ENCODE measurements at places on chromosomes 6 and 20.

DNA sequence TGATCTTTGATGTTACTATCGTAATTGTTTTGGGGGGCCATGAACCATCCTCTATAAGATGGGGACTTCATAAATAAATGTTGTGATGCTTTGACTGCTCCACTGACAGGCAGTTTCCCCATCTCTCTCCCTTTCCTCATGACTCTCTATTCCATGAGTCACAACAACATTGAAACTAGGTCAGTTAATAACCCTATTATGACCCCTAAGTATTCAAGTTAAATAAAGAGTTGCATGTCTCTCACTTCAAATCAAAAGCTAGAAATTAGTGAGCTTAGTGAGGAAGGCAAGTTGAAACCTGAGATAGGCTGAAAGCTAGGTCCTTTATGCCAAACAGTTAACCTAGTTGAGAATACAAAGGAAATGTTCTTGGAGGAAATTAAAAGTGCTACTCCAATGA lies 491.0 kb downstream of the HAO1 start:
- H3K4me1 ChIP-seq = no peaks in the 10 kb centered on the region
- DNase-seq = no peak
- no peak overlapping the region for H3K4me3 ChIP-seq
- no peaks in the 10 kb centered on the region for H3K36me3 ChIP-seq
- no peak overlapping the region for H3K27ac ChIP-seq

GRCh38 chr20:41981746-41982145 lies 363.6 kb upstream of the CHD6 start:
- no peaks in the 10 kb centered on the region for H3K4me1 ChIP-seq
- no peaks in the 10 kb centered on the region for H3K27me3 ChIP-seq
- H3K27ac ChIP-seq = no peak overlapping the region
- no peaks in the 10 kb centered on the region for H3K36me3 ChIP-seq
- H3K4me3 ChIP-seq = no peak overlapping the region

DNA sequence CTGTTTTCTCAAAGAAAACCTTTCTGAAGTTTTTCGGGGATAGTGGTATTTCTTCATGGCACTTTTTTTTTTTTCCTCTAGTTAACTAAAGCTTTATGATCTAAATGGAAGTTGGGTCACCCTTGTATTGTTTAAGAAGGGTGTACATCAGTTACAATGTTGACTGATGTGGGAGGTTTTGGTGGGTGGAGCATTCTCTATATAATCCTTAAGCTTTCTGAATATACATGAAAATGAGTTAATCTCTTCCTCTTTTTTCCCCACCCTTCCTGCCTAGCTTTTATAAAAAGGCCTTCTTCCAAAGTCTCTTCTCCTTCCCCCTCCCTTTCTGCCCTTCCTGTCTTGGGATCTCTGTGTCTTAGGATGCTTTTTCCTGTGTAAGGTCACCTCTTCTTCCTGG lies 47.2 kb downstream of the DHX35 start:
- H3K4me3 ChIP-seq = no peak overlapping the region
- peaks cover 45% of the 10 kb centered on the region for H3K36me3 ChIP-seq
- H3K27me3 ChIP-seq = no peaks in the 10 kb centered on the region
- peaks cover 5% of the 10 kb centered on the region for H3K4me1 ChIP-seq
- DNase-seq = no peak

GRCh38 chr6:153958860-153959259 lies 80.2 kb upstream of the OPRM1 start:
- H3K4me3 ChIP-seq = no peak overlapping the region
- H3K4me1 ChIP-seq = no peaks in the 10 kb centered on the region
- H3K27me3 ChIP-seq = peaks cover 3% of the 10 kb centered on the region

DNA sequence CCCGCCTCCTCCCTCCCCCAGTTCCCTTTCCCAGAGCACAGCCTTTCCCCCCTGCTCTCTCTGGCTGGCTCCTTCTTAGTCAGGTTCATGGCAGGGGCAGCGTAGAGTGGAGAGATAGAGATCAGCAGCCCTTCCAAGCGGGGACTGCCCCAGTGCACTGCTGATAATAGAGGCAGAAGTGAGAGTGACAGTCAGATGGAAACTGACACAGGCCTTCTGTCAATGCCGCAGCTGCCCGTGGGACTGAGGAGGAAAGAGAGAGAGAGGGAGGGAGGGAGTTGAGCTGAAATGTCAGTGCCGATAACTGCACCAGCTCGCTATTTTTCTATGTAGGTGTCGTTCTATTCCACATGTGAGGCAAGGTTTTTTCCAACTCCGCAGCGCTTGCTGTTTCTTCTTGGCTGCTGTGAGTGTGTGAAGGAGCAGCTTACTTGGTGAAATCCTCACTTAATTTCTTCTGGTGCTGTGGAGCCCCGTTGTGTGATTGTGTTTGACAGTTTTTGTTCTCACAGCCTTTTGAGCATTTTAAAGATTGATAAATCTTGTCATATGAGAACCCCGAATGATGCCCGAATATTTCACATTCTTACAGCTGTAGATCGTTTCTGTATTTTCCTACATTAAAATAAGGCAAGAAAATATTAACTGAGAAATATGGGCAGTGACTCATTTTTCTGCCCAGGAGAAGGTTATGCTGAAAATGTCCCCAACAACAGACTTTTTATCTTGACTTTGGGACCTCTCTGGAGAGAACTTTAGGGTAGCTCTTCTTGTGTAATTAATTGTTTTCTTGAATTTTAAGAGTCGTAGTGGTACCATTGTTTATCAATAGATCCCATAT lies 386.4 kb upstream of the MMS22L start:
- no peaks in the 10 kb centered on the region for H3K4me1 ChIP-seq
- no peak overlapping the region for H3K27ac ChIP-seq

GRCh38 chr6:152356662-152357061 lies 280.5 kb downstream of the SYNE1 start:
- DNase-seq = no peak
- H3K4me1 ChIP-seq = no peaks in the 10 kb centered on the region
- H3K27me3 ChIP-seq = peaks cover 4% of the 10 kb centered on the region
- no peak overlapping the region for H3K27ac ChIP-seq

DNA sequence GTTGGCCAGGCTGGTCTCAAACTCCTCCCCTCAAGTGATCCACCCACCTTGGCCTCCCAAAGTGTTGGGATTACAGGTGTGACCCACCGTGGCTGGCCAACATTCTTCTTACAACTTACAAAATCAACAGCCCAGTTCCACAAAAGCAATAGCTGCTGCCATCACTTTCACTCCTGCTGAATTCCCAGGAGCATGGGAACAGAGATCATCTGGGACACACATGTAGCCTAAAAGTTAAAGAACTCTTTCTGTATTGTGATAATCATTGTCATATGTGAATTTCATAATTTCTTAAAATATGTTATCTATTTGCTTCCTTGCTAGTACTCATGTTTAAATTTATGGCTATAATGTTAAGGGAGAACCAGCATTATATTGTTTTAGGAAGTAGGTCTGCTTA lies 51.7 kb downstream of the NCOA6 start:
- peaks cover 15% of the 10 kb centered on the region for H3K36me3 ChIP-seq
- H3K27me3 ChIP-seq = no peaks in the 10 kb centered on the region
- DNase-seq = no peak
- no peaks in the 10 kb centered on the region for H3K4me1 ChIP-seq

DNA sequence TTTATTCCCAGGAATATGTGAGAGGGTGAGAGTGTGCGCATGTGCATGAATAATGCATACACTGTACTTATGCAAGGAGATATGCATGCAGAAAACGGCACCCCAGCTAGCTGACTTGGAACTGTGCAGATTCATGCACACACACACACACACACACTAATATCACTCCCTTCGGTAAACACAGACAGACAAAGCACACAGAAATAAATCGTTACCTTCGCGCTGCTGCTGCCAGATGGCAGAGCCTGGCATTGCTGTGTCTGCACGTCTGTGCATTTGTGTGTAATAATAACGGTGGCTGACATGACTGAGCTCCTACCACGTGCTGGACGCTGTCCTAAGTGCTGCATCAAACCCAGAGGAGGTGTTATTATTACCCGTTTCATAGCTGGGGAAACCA lies 36.8 kb downstream of the PREX1 start:
- H3K4me1 ChIP-seq = peaks cover 33% of the 10 kb centered on the region
- H3K36me3 ChIP-seq = no peaks in the 10 kb centered on the region
- H3K27me3 ChIP-seq = peaks cover 4% of the 10 kb centered on the region
- DNase-seq = no peak
- no peak overlapping the region for H3K27ac ChIP-seq

GRCh38 chr6:75752365-75752764 lies 3.3 kb downstream of the MYO6 start:
- peaks cover 7% of the 10 kb centered on the region for H3K4me1 ChIP-seq
- H3K4me3 ChIP-seq = no peak overlapping the region
- no peak overlapping the region for H3K27ac ChIP-seq
- peaks cover 39% of the 10 kb centered on the region for H3K27me3 ChIP-seq
- DNase-seq = no peak

DNA sequence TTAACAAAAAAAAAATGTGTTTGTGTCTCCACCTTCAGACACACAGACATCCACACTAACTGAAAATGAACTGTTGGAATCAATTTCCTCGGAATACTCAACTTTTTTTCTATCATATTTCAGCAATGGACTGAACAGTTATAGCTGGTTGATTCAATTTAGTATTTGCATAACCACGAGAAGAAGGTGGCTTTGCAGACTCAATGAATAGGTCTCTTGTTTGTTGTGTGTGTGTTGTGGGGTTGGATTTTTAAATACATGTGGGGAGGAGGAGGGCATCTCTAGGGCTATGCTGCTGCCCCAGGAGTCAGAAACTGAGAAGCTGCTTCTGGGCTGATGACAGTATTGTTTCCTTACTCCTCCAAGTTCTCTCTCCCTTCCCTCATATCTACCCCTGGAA lies 28.7 kb downstream of the TFAP2A start:
- H3K27me3 ChIP-seq = peaks cover 89% of the 10 kb centered on the region
- no peak overlapping the region for H3K4me3 ChIP-seq
- no peak for DNase-seq
- H3K36me3 ChIP-seq = peaks cover 13% of the 10 kb centered on the region

GRCh38 chr20:50449738-50450492 lies 60.3 kb upstream of the PTPN1 start:
- no peak overlapping the region for H3K27ac ChIP-seq
- peaks cover 26% of the 10 kb centered on the region for H3K27me3 ChIP-seq
- no peak overlapping the region for H3K4me3 ChIP-seq
- H3K36me3 ChIP-seq = no peaks in the 10 kb centered on the region

DNA sequence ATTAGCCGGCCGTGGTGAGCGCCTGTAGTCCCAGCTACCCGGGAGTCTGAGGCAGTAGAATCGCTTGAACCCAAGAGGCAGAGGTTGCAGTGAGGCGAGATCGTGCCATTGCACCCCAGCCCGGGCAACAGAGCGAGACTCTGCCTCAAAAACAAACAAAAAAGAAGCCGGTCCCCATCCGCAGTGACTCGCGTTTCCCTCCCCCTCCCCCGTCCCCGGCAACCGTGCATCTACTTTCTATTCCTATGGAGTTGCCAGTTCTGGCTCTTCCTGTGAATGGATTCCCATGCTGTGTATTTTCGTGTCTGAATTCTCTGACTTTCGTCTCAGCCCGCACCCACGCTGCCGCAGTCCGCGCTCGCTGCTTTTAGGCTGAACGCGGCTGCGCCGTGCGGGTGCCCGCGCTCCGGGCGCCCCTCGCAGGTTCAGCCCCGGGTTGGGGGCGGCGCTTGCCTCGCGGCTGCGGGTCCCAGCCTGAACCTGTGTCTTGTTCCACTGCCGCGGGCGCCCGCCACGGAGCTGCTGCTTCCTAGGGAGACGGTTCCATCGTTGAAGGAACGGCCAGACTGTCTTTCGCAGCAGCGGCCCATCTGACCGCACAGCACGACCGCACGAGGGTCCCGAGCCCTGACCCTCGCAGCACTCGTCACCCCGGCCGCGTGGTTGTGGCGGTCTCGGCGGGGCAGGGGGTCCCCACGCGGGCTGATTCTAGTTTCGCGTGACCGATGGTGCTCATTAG lies 1.1 kb upstream of the MRGBP start:
- H3K36me3 ChIP-seq = peaks cover 21% of the 10 kb centered on the region
- peak overlapping the region; percentile 88 for H3K4me3 ChIP-seq
- H3K4me1 ChIP-seq = peaks cover 24% of the 10 kb centered on the region
- H3K27ac ChIP-seq = peak overlapping the region; percentile 95

GRCh38 chr20:10004900-10005299 lies 29.9 kb upstream of the ANKEF1 start:
- no peak overlapping the region for H3K4me3 ChIP-seq
- no peak overlapping the region for H3K27ac ChIP-seq
- H3K4me1 ChIP-seq = no peaks in the 10 kb centered on the region
- no peaks in the 10 kb centered on the region for H3K36me3 ChIP-seq

DNA sequence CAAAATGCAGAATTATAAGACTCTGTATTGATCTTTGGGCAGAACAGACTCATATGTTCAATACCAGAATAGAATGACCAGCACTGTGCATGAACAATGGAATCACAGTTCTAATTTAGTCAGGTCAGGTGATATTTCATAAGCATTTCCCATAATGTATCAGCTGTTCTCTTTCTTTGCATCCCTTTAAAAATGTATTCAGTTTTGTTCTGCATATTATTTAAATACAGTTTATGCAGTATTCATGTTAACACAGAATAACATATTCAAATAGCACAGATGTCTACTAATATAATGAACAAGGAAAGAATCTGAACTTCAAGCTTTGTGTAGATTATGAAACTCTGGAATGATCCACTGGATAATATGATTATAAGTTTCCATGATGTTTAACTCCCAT lies 128.5 kb downstream of the LAMP5 start:
- H3K4me1 ChIP-seq = no peaks in the 10 kb centered on the region
- H3K27ac ChIP-seq = no peak overlapping the region
- no peak overlapping the region for H3K4me3 ChIP-seq
- DNase-seq = no peak

DNA sequence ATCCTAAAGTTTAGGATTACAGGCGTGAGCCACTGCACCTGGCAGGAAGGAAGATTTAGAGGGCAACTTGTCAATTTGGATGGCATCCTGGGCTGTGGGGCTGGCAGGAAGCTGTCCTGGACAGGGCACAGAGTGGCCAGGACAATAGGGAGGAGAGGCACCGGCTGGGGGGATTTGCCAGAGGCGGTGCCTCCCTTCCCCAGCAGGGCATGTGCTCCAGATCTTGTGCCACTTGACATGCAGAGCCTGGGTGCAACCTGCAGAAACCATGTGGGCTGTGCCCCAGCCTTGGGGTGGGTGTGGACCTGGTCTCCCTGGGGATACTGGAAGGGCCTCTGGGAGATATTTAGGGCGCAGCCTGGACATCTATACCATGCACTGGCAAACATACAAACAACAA lies 58.6 kb upstream of the EEF1A1 start:
- peak overlapping the region; percentile 15 for H3K4me3 ChIP-seq
- H3K27ac ChIP-seq = no peak overlapping the region
- H3K27me3 ChIP-seq = no peaks in the 10 kb centered on the region
- peaks cover 11% of the 10 kb centered on the region for H3K36me3 ChIP-seq

DNA sequence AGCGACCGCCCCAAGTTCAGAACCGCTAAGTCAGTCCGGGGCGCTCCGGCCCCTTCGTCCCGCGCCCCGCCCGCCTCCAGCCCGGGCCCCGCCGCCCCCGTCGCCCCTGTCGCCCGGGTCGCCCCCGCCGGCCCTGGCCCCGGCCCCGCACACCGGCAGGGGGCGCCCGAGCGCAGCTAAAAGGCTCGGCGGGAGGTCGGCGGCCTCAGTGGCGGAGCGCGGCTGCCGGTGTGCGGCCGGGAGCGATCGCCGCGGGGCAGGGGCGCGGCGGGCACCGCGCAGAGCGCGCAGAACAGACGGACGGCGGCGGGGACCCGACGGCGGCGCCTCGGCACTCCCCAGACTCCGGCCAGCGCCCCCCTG lies at the start of gene FNDC1:
TSS of gene FNDC1 (plus strand) at position 208 of the 363 bp plus-strand sequence. CDS start 197 bp downstream, outside the sequence.
- DNase-seq = peak; percentile 45
- peak within 1 kb of the TSS; percentile 59 for H3K4me3 ChIP-seq
- H3K27ac ChIP-seq = no peak within 1 kb of the TSS

- no peak for DNase-seq
- H3K4me3 ChIP-seq = no peak overlapping the region
- no peak overlapping the region for H3K27ac ChIP-seq
Measured at GRCh38 chr6:151629791-151630190, 136.0 kb downstream of the CCDC170 start.

GRCh38 chr6:1636272-1636825 lies 26.6 kb downstream of the FOXC1 start:
- H3K4me1 ChIP-seq = no peaks in the 10 kb centered on the region
- no peak for DNase-seq
- no peak overlapping the region for H3K4me3 ChIP-seq
- no peaks in the 10 kb centered on the region for H3K36me3 ChIP-seq
- H3K27me3 ChIP-seq = peaks cover 3% of the 10 kb centered on the region

Data from T-helper 2 cell treated with Interferon-gamma antibody and Interleukin-4, amounts not matched to agents 5 μg/mL and 100 μg/mL, for 36 hours (primary cell).